ENCODE measurements at places on chromosomes 3 and 15.

DNA sequence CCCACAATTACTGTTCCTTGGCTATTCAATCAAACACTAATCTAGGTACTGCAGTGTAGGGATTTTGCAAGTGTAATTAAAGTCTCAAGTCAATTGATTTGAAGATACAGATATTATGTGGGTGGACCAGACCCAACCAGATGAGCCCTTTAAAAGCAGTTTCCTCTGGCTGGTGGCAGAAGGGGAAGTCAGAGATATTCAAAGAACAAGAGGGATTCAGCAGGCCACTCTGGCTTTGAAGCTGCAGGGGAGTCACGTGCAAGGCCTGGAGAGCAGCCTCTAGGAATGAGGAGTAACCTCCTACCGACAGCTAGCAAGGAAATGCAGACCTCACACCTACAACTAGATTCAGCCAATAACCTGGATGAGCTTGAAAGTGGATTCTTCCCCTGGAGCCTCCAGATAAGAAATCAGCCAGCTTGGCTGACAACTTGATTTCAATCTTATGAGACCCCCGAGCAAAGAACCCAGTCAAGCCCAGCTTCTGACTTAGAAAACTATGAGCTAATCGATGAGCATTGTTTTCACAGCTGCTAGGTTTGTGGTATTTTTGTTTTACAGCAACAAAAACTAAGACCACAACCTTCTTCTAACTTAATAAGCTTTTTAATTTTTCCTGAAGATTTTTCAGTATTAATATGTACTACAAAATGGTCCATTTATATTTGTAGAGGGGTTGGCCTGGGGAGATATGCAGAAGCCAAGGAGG lies 13.4 kb downstream of the HACD2 start:
- no peak for DNase-seq

DNA sequence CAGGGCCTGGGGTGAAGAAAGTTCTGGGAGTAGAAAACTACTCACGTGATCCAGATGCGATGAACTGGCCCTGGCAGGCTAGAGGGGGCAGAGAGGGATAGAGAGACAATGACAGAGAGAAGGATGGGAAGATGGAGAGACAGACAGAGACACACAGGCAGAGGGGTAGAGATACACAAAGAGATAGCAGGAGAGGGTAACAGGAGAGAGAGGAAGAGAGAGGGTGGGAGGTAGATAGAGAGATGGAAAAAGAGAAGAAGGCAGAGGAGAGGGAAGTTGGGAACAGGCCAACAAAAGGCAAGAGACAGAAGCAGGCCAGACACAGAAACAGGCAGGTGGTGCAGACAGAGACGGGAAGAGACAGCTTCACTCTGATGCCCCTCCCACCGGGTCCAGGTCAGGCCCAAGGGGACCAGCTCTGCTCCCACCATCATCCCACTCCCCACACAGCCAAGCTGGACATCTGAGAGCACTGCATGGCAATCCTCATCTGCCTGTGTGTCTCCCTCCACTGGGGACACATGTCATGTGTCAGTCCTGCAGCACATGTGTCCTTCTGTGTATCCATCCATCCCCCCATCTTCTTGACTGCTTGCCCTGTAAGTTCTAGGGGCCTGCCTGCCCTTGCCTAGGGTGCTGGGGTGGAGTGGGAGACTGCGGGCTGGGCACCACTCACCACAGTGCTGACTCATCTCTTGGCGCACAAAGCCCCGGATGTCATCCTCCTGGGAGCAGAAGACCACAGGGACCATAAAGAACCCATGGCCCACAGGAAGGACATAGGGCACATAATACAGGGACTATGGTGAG lies 2.2 kb upstream of the UCN2 start:
- DNase-seq: no peak

DNA sequence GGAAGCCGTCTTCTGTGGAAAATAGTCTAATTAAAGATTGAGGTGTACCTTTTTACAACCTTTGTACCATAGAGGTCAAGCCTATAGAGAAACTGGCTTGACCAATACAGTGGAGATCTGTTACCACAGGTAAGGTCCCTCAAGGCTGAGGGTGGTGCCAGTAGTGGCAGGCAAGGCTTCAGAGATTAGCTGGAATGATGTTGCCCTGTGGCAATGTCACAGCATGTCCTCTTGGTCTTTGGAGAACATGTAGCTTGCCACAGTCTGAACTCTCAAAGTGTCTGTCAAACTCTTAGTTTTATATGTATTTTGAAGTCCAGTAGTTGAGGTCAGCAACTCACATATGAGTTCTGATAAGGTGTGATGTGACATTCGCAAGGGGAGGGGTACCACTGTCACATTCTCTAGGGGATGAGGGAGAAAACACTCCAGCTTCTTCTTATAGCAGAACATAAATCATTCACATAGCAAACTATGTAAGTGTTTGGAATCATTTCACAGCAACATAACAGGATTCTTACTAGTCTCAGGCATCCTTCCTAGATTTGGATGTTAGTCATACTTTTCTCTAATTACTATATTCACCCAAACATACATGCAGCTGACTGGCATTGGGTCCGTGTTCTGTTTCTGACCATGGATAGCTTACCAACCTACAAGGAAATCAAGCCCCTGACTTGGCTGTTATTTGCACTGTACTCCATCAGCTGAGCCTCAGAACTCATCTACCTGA lies 173.6 kb downstream of the UBE2E2 start:
- no peak for DNase-seq

- DNase-seq: no peak
Observed at GRCh38 chr15:73754461-73754860, 1.3 kb upstream of the INSYN1 start.

- DNase-seq: no peak
Observed at GRCh38 chr3:78822726-78823125, 945.1 kb downstream of the ROBO1 start.

DNA sequence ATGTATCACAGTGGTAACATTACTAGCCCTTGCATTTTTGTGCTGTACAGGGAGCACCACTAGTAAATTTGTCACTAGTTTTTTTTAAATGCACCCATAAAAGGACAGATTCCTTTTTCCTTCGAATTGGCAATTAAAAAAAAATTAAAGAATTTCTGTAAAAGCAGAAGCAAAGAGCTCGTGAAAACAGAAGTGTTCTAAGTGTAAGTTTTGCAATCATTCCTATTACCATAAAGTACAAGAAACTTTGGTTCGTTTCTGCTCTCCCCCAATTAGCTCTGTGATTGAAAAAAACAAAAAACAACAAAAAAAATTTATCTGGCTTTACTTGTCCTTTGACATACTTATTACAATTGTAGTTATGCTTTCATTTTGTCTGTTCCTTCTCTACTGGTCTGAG lies 5.3 kb downstream of the SERP1 start:
- DNase-seq: no peak

- no peak for DNase-seq
Observed at GRCh38 chr3:181616088-181617070, 95.3 kb upstream of the SOX2 start.

DNA sequence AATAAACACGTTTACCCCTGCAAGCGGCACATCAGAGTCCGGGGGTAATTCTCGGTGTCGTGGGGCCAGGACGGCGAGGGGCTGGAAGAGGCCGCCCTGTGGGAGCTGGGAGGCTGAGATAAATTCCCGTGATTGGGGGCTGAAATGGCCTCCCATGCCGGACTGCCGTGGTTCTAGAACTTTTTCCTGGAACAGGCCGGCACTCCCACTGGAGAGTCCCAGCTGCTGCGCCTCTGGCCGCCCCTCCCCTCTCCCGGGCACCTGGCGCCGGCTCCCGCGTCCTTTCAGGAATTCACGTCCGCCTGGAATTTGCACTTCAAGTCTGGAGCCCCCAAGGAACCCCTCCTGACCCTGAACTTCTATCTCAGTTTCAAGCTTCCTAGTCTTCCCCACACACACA lies 10.8 kb upstream of the LRRC2 start:
- no peak for DNase-seq

GRCh38 chr3:78737988-78738387 lies 1029.8 kb downstream of the ROBO1 start:
- DNase-seq: no peak

- no peak for DNase-seq
Observed at GRCh38 chr3:181715571-181716340, 4.0 kb downstream of the SOX2 start.

GRCh38 chr15:84734794-84735479 lies 13.5 kb upstream of the ZNF592 start:
- no peak for DNase-seq

- DNase-seq: no peak
Observed at GRCh38 chr3:99825004-99825640, 7.5 kb downstream of the CMSS1 start.

DNA sequence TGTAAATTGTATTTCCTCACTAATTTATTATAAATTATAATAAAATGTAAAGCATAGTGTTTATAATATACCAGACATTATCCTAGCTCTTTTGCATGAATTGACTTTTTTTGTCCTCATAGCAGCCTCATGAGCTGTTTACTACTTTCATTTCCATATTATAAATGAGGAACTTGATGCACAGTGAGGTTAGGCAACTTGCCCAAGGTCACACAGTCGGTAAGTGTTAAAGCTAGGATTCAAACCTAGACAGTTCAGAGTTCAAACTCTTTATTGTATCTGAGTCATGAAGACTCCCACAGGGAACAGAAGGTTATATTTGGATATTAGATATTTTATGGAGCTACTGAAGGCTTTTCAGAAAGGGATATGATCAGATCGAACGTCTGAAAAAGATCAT lies 322.2 kb upstream of the SATB1 start:
- no peak for DNase-seq

- DNase-seq: no peak
Observed at GRCh38 chr3:186002884-186003472, 65.2 kb upstream of the TRA2B start.

GRCh38 chr15:47397655-47398054 lies 319.6 kb upstream of the SEMA6D start:
- DNase-seq: no peak
